ENCODE measurements at places on chromosomes 1 and 21.

GRCh38 chr1:233668146-233668724 is 54.3 kb downstream of the KCNK1 start:
- no peak for DNase-seq

GRCh38 chr1:87840767-87841166 is 512.1 kb downstream of the LMO4 start:
- no peak for DNase-seq

- no peak for DNase-seq
Observed at GRCh38 chr1:220819467-220820026, 32.8 kb downstream of the MTARC1 start.

DNA sequence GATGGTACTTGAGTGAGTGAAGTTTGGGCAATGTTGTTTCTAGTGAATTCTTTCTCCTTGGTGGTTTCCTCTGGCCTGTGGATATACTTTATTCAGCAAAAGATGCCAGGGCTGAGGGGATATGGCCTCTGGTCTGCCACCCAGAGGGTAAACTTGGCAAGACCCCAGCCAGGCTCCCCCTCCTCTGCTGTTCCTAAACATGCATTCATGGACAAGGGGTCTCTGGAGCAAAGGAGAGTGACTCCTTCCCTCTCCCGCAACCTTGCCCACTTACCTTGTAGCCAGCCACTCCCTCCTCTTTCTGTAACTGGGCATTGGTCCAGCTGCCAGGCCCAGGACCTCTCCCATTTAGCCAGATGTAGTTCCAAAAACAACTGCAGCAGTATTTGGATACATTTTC is 43.8 kb downstream of the RUNX3 start:
- no peak for DNase-seq

DNA sequence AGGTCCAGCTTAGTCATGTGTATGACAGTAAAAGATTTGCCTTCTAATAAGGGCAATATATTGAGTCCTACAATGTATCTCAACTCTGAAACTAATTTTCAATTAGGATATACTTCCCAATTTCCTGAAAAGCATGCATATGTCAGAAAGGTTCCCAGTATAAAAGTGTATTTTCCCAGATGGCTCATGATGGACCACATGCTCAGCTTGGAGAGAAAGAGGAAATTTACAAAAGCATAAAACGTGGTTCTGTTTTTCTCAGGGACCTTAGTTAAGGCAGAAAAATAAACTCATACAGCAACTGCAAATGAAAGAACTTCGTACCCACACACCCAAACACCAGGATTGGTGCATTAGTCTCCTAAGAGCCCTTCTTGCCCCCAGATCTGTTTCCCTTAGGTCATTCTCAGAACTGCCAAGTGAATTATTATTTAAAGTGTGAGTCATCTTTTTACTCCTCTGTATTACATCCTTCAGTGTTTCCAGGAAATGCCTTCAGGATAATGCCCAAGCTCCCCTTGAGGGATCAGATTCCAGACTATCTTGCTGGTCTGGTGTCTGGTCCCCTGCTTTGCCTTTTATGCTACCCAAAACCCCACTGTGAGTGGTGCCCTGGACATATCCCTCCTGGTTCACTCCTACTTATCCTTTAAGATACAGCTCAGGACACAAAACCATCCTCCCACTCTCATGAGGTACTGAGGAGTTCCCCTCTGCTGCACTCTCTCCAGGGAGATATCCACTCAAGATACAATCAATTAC is 57.4 kb downstream of the SSX2IP start:
- DNase-seq: no peak

GRCh38 chr1:223853748-223854147 is 8.0 kb upstream of the TP53BP2 start:
- DNase-seq: no peak

- no peak for DNase-seq
Observed at GRCh38 chr1:76959556-76959955, 92.3 kb downstream of the ST6GALNAC5 start.

GRCh38 chr1:22159891-22160290 is 17.0 kb upstream of the WNT4 start:
- DNase-seq: no peak

DNA sequence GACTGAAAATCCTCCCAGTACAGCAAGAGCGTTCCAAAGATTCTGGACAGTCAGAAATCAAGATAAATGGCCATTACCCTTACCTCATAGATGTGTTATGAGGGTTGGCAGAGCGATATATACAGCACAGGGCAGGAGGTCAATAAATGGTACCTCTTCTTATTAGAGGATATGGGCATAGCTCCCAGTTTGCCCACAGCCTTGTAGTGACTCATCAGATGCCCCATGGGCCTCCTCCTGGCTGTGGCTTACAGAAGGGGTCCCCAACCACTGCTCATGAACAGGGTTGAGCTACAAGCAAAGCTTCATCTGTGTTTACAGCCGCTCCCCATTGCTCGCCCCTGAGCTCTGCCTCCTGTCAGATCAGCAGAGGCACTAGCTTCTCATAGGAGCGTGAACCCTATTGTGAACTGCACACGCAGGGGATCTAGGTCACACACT is 7.3 kb upstream of the IFNGR2 start:
- no peak for DNase-seq

- DNase-seq: no peak
Observed at GRCh38 chr21:33185852-33186251, 43.9 kb upstream of the IFNAR2 start.

- no peak for DNase-seq
Observed at GRCh38 chr1:204670152-204670927, 15.2 kb downstream of the LRRN2 start.

GRCh38 chr1:173114346-173114745 is 63.6 kb upstream of the TNFSF18 start:
- DNase-seq: no peak

DNA sequence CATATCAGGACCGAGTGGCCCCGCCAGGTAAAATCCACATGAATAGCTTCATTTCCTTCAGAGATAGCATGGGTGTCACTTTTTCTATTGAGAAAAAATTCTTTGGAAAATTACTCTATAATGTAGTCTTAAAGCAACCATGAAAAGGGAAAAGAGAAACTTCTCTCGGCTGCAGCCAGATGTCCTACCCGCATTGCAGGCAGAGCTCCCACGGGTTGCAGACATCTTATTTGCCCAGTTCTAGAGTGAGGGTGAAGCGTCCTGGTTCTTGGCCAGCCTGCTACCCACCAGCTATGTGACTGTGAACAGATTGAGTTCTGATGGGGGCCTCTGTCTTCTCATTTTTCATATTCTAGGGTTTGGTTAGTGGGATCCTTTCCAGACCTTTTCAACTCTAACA is 5.0 kb downstream of the ATP1B1 start:
- no peak for DNase-seq

GRCh38 chr1:57866998-57867397 is 443.1 kb upstream of the DAB1 start:
- no peak for DNase-seq

DNA sequence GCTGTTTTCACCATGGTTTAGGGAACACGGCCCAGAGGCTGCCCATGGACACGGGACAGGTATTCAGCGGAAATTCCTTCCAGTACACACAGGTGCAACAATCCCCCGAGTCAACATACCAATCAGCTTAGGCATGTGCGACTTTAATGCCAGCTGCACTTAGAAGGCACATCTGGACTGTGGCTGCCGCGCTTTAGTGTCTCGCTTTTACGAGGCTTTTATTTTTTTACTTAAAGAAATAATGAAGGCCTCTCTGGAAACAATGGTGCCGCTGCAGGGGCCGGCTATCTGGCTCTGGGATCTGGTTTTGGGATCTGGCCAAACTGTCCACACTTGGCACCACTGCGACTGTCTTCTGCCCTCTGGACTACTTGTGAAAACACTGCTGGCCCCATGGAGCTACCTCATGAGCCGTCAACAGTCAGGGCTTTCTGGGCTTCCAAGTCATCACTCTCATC is 55.5 kb downstream of the SLC66A1 start:
- DNase-seq: no peak

GRCh38 chr1:60936591-60937342 is 145.6 kb upstream of the NFIA start:
- DNase-seq: no peak

GRCh38 chr1:206114692-206115640 is 2.2 kb downstream of the AVPR1B start:
- DNase-seq: no peak

- peak; percentile 88 for DNase-seq
Observed at GRCh38 chr1:89804642-89805237, 16.1 kb upstream of the LRRC8D start.

- DNase-seq: no peak
Observed at GRCh38 chr1:180130651-180131050, 24.0 kb upstream of the QSOX1 start.

GRCh38 chr21:21188513-21189195 is 190.4 kb downstream of the NCAM2 start:
- no peak for DNase-seq

- no peak for DNase-seq
Observed at GRCh38 chr1:184480736-184481135, 93.9 kb downstream of the C1orf21 start.

- DNase-seq: no peak
Observed at GRCh38 chr1:207970329-207971233, 59.7 kb upstream of the CD34 start.

DNA sequence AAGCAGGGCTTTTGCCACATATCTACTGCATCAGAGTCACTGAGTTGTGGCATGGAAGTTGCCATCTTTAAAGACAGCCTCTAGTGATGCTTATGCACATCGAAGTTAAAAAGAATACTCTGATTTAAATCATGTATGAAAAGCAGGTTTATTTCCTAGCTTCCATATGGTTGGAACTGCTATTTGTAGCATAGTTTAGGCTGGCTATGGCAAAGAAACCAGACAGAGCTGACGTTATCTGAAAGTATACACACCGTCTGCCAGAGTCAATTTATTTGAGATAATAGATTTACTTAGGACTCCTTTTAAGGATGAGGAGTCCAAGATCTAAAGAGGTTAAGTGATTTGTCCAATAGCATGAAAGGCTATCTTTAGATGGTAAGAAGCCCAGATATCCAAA is 536.9 kb upstream of the ADGRL4 start:
- no peak for DNase-seq
